ENCODE measurements at places on chromosomes 2 and 18. TPM values are rescaled to one million over a fixed set of nuclear protein-coding genes. Genes with fewer than 3 reads are reported as not detected.

DNA sequence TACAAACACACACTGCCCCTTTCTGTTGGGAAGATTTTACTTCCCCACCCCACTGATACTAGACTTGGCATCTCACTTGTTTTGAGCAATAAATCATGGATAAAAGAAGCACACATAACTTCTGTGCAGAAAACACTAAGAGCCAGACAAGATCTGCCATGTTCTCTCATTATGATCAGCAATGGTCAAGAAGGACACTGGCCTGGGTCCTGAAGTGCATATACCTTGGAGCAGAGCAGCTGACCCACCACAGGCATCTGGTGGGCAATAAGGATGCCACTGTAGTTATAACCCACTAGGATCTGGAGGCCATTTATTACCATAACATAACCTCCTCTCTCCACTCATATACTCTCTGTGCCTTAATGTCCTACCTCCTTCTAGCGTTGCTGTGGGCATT, 338.3 kb downstream of the NCKAP5 start:
- no peak overlapping the region for H3K4me3 ChIP-seq
- no peaks in the 10 kb centered on the region for H3K4me1 ChIP-seq
- no peaks in the 10 kb centered on the region for H3K36me3 ChIP-seq
- DNase-seq, result no peak
- no peaks in the 10 kb centered on the region for H3K27me3 ChIP-seq

DNA sequence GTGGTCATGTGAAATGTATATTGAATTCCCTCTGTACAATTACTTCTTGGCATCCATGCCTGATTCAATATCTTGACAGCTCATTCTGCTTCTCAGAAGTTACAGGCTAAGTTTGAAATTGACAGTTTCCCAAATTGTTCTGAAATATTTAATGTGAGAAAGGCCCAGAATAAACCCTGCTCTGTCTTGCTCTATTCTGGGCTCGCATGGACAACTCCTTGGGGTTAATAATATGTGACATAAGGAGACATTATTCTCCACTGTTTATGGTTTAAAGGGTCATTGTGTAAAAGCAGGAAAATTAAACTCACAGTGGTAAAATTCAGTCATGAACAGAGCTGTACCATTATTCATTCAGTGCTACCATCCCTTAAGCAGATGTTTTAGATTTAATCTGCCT, 160.7 kb upstream of the CNTNAP5 start:
- no peak overlapping the region for H3K27ac ChIP-seq
- H3K4me3 ChIP-seq, result no peak overlapping the region
- H3K27me3 ChIP-seq, result no peaks in the 10 kb centered on the region
- H3K36me3 ChIP-seq, result no peaks in the 10 kb centered on the region
- DNase-seq, result no peak

DNA sequence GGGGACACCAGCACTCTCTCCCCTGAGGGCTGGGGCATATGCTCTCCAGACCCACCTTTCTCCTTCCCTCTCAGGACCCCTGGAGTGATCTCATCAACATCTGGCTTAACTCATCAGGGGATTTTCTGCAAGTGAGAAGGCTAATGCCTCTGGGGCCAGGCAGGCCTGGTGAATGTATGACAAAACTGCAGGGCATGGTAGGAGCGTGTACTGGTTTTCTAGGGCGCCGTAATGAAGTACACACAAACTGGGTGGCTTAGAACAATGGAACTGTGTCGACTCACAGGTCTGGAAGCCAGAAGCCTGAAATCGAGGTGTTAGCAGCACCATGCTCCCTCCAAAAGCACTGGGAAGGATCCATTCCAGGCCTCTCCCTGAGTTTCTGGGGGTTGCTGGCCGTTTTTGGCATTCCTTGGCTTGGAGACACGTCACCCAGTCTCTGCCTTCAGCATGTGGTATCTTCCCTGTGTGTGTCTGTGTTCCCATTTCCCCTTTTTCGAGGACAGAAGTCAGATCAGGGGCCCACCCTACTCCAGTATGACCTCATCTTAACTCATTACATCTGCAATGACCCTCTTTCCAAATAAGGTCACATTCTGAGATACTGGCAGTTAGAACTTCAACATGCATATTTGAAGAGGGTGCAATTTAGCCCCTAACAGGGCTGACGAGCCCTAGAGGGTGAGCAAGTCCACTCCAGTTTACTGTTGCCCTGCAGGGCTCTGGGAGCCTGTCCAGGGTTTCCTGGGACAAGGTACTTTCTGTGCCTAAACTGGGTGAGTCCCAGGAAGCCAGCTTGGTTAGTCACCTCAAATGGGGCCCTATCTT, 45.5 kb upstream of the CAB39 start:
- no peak overlapping the region for H3K4me3 ChIP-seq
- H3K27me3 ChIP-seq, result no peaks in the 10 kb centered on the region
- peaks cover 3% of the 10 kb centered on the region for H3K36me3 ChIP-seq
- DNase-seq, result no peak
- peaks cover 78% of the 10 kb centered on the region for H3K4me1 ChIP-seq
- peak overlapping the region; percentile 79 for H3K27ac ChIP-seq

DNA sequence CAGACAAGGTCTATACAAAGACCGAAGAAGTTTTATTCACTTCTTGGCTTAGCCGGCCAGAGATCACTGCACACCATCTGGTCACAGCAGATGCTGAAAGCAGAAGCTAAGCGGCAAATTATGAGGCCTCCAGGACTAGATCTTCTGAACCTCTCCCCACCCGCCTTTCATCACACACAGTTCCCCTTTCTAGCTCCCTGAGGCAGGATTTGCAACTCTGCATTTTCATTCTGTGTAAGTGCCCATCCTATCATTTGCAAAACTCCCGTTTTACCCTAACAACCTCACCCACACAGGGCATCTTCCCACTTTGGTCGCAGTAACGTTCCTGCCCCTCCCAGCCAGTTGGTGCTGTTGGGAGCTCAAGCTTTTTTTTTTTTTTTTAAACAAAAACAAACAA, 3.1 kb upstream of the MOB1A start:
- H3K4me1 ChIP-seq, result peaks cover 18% of the 10 kb centered on the region
- DNase-seq, result no peak
- H3K36me3 ChIP-seq, result peaks cover 5% of the 10 kb centered on the region
- no peak overlapping the region for H3K4me3 ChIP-seq
- H3K27ac ChIP-seq, result peak overlapping the region; percentile 58
- no peaks in the 10 kb centered on the region for H3K27me3 ChIP-seq

- DNase-seq, result no peak
- no peaks in the 10 kb centered on the region for H3K4me1 ChIP-seq
- peaks cover 5% of the 10 kb centered on the region for H3K27me3 ChIP-seq
These were observed 174.3 kb downstream of the C1D start for GRCh38 chr2:67888351-67889005.

DNA sequence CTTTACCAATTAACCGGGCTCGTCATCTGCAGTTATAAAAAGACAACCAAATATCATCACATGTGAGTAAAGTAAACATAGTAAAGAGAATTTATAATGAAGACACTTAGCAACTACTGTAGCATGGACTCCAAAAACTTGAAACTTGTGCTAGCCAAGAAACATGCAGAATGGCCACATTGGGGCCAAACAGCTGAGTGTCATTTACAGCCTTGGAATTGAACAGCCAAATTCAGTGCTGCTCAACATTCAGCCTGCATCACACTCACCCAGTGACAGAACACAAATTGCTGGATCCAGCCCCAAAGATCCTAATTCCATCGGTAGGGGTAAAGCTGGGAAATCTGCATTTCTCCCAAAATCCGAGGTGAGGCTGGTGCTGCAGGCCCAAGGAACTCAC, 224.8 kb upstream of the GYPC start:
- no peaks in the 10 kb centered on the region for H3K36me3 ChIP-seq
- no peak overlapping the region for H3K4me3 ChIP-seq
- no peak overlapping the region for H3K27ac ChIP-seq

GRCh38 chr2:128549646-128550260, 231.1 kb upstream of the HS6ST1 start:
- no peaks in the 10 kb centered on the region for H3K36me3 ChIP-seq
- no peak overlapping the region for H3K4me3 ChIP-seq

CLK1 gene
- 204 TPM for total RNA-seq

NEU2 gene
- total RNA-seq, result not detected

DNA sequence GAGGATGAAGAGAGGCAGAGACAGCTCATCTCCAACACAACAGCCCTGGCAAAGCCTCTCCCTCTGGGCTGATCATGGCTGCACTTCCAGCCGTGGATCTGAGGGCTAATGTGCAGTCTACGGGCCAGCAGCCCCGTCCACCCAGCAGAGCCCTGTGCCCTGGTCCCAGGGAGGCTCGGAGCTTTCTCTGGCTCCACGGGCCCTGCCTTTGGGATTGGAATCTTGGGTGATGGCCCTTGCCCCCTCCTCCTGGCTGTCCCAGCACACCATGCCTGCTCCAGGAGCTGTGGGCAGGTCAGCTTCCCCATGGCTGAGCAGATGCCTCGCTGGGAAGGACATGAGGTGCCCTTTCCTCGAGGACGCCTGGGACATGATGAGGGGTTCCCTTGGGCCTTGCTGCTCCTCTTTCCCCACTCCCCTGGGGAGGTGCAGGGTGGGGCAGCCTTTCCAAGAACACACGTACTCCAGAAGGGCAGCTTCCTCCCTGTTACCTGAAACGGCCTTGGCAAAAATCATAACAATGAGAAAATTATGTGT, 66.9 kb downstream of the C18orf63 start:
- no peak overlapping the region for H3K4me3 ChIP-seq
- no peaks in the 10 kb centered on the region for H3K27me3 ChIP-seq
- H3K36me3 ChIP-seq, result peaks cover 2% of the 10 kb centered on the region

GRCh38 chr2:44920751-44921150, 20.8 kb upstream of the SIX3 start:
- no peak overlapping the region for H3K4me3 ChIP-seq
- H3K36me3 ChIP-seq, result no peaks in the 10 kb centered on the region
- DNase-seq, result no peak
- H3K27me3 ChIP-seq, result peaks cover 55% of the 10 kb centered on the region

DNA sequence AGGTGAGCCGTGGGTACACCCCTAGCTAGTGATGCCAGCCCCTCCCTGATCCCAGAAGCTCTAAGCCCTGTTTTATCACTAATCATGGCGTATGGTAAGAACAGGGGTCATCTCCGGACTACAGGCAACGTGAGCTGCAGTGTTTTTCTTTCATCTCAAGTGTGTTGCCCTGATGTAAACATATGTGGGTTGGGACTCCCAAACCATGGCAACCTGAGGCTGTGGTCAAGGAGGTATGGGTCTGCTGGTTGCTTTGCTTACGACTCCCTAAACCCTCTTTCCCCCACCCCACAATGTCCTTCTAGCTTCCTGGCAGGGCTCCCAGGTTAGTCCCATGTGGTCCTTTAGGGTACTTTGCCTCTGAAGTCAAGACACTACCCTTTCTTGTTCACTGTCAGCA, 53.6 kb upstream of the AFF3 start:
- H3K27ac ChIP-seq, result no peak overlapping the region
- no peak for DNase-seq
- H3K36me3 ChIP-seq, result no peaks in the 10 kb centered on the region

GRCh38 chr2:39504790-39505335, 67.8 kb upstream of the MAP4K3 start:
- H3K36me3 ChIP-seq, result no peaks in the 10 kb centered on the region
- H3K27ac ChIP-seq, result no peak overlapping the region
- no peak for DNase-seq
- peaks cover 11% of the 10 kb centered on the region for H3K27me3 ChIP-seq
- no peak overlapping the region for H3K4me3 ChIP-seq

DNA sequence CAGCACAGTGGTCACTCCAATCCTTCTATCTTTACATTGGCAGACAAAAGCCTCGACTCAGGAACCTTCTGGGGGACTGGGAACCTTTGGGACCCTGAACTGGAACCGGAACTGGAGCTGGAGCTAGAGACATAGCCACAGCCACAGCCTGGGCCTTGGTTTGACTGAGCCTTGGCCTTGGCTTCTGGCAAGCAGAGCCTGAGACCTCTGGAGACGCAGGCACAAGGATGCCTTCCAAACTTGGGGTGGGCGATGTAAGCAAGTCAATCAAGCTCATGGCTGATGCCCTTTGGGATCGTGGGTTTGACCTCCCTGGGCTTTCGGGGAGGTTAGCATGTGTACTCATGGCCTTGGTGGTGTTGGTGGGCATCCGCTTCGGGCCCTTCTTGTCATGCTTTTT, 619.3 kb downstream of the MBD2 start:
- H3K4me1 ChIP-seq, result no peaks in the 10 kb centered on the region
- H3K4me3 ChIP-seq, result no peak overlapping the region
- no peak overlapping the region for H3K27ac ChIP-seq
- no peak for DNase-seq

GRCh38 chr2:19868701-19869580, 32.8 kb downstream of the TTC32 start:
- peak; percentile 78 for DNase-seq
- H3K36me3 ChIP-seq, result peaks cover 7% of the 10 kb centered on the region
- no peaks in the 10 kb centered on the region for H3K27me3 ChIP-seq
- peak overlapping the region; percentile 95 for H3K27ac ChIP-seq
- H3K4me1 ChIP-seq, result peaks cover 13% of the 10 kb centered on the region

EMX1 gene
- total RNA-seq, result not detected

FASTKD1 gene
- total RNA-seq, result 35.0 TPM

TLX2 gene
- total RNA-seq, result 0.88 TPM

CRYGD gene
- total RNA-seq, result not detected
